GM12864 (cell line): ENCODE measurements at places on chromosomes 6 and 20.

GRCh38 chr6:37667050-37667814 lies 30.5 kb downstream of the MDGA1 start:
- no peak for DNase-seq

DNA sequence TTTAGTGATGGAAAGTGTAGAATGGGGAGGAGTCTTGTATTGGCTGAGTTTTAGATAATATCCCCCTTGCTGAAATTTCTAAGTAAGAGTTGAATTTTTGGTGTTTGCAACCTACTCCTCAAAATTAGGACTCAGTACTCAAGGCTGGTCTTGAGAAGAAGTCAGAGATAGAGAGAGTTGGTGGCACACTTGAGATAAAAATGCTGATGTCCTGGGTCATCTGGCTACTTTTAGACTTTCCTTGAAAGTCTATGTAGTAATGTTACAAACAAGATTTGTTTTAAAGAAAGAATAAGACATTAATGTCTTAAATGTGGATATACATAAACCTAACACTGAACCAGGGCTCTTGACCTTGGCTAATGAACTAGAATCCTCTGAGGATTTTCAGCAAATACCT lies 62.5 kb upstream of the MLIP start:
- no peak for DNase-seq

DNA sequence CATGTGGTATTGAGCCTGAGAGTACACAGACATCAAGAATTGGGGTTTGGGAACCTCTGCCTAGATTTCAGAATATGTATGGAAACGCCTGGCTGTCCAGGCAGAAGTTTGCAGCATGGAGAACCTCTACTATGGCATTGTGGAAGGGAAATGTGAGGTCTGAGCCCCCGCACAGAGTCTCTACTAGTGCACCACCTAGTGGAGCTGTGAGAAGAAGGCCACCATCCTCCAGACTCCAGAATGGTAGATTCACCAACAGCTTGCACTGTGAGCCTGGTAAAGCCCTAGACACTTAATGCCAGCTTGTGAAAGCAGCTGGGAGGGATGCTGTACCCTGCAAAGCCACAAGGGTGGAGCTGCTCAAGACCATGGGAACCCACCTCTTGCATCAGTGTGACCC lies 658.2 kb downstream of the HACE1 start:
- DNase-seq = no peak

- no peak for DNase-seq
These were observed 32.3 kb upstream of the EPB41L1 start for GRCh38 chr20:36121981-36122930.

GRCh38 chr6:167255918-167256553 lies 35.1 kb upstream of the UNC93A start:
- no peak for DNase-seq

DNA sequence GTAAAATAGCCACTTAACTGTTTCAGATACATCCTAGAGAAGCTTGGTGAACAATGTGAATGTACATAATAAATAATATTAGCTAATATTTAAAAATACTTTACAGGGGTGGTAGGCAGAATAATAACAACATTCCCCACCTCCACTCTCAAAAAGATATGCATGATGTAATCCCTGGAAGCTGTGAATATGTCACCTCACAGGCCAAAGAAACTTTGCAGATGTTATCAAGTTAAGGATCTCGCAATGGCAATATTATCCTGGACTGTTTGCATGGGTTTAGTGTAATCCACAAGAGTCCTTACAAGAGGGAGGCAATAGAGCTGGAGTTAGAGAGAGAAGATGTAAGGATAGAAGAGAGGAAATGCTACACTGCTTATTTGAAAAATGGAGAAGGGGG lies 7.0 kb upstream of the PTPRK start:
- DNase-seq = no peak

GRCh38 chr6:154267508-154268106 lies 89.0 kb downstream of the IPCEF1 start:
- DNase-seq = no peak

DNA sequence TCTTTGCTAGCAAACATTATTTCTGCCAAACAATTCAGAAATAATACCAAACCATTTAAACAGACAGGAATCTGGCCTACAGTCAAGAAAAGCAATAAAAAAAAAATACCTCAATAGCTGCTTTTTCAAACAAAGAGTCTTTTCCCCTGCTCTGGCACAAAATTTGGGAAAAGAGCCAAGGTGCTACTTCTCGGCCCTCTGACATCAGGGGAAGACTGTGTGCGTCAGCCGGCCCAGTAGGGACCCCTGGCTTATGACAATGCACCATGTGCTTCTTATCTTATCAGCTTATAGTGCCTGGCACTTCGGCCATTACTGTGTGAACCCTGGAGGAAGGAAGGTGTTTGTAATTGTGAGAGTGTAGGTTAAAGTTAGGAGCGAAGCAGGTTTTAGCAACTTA lies 89.4 kb downstream of the PDE10A start:
- DNase-seq = no peak

DNA sequence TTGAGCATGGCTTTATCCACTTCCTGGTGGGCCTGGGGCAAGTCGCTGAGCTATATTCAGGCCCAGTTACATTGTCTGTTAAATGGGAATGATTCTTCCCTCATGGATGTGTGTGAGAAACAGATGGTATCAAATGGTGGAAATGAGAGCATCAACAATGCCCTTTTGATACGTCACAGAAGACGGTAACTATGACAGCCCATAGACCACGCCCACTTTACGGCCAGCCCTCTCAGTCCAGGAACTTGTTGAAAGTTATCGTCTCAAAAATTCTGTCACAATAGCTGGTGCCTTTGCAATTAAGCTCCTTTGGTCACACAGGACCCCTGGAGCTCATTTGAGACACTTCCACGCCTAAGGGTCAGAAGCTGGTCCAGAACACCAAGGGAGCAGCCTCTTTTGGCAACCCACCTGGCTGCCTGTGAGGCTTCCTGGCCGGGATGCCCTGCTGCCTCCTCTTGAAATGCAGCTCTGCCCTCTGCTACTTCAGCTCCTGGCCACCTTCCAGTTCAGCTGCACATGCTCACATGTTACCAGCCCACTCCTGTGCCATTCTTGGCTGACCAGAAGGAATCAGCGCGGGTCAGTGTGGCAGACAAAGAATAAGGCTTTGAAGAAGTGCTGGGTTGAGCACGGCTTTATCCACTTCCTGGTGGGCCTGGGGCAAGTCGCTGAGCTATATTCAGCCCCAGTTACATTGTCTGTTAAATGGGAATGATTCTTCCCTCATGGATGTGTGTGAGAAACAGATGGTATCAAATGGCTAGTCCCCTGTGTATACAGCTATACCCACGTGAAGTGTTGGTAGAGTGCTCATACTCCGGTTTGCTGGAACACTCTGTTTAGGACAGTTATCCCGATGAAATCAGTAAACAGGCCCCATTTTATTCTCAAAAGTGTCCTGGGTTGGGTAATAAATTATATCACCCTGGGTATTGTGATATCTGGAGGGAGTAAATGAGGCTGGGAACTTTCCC lies 199.2 kb upstream of the SUPT3H start:
- no peak for DNase-seq

- DNase-seq = no peak
These were observed 242.2 kb upstream of the RREB1 start for GRCh38 chr6:6865611-6866010.

DNA sequence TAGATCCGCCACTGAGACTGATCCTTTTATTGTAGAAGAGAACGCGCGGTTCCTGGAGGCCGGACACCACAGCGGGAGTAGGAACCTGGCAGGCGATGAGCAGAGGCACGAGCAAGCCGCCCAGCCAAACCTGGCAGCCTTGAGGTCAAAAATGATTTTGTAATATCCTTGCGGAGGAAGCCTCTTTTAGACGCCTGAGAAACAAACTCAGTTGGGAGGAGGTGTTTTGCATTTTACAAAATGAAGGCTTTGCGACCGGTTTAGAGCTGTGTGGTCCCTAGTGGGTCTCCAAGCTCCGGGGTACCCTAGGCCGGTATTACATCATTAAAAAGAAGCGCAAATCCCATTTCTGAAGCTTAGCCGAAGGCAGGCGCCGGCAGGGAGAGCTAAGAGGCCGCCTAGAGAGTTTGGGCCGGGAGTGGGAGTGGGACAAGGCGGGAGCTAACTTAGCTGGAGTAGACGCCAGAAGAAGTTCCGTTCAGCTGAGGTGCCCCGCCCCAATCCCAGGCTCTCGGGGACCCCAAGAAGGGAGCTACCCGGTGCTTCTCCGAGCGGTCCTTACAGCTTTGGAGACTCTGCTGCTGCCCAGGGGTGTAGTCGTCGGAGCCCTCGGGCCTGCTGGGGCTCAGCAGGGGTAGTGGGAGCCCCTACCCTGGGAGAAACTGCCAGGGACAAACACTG lies 1.9 kb upstream of the TBX18 start:
- no peak for DNase-seq

DNA sequence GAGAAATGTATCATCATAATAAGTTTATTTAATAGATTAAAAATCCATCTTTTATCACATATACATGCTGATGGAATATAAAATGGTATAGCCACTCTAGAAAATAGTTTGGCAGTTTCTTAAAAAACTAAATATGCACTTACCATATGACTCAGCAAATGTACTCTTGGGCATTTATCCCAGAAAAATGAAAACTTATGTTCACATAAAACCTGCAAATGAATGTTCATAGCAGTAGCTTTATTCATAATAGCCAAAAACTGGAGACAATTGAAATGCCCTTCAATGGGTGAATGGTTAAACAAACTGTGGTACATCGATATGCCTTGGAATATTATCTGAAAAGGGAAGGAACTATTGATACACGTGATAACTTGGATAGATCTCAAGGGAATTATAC lies 6.4 kb upstream of the NCOA7 start:
- no peak for DNase-seq

GRCh38 chr6:31952140-31952805 lies 6.4 kb downstream of the CFB start:
- no peak for DNase-seq

GRCh38 chr6:40312213-40313015 lies 274.8 kb downstream of the LRFN2 start:
- DNase-seq = no peak

- no peak for DNase-seq
These were observed 7.1 kb upstream of the AP5S1 start for GRCh38 chr20:3812975-3813847.

- DNase-seq = no peak
These were observed 1.9 kb downstream of the BAG2 start for GRCh38 chr6:57173886-57174510.

- DNase-seq = no peak
These were observed 18.4 kb downstream of the CTNNBL1 start for GRCh38 chr20:37711994-37712964.

DNA sequence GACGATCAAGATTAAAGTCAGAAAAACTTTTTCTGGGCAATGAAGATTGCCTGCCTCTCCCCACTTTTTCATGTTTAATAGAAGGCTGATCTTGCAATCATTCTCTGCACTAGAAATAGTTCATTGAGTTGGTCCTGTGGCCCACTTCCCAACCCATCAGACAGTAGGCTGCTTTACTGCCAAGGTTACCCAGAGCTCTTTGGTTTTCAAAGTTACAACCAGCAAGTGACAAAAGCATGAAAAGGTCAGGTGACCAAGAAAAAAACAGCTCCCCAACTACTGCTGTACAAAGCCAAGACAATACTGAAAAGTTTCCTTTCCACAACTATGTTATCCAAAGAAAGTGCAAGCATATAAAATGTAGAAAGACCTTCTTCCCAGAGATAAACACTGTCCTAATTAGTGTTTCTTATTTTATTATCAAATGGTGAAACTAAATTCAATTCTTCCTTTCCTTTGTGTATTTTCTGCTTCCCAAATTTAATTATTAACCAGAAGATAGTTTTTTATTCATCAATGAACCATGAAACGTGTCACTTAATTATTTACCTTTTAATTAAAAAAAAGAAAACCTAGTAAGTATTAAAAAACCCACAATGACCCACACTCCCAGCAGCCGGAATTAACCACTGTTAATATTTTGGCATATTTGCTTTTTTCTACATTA lies 16.6 kb downstream of the DNAAF9 start:
- DNase-seq = no peak

- DNase-seq = no peak
These were observed 17.6 kb downstream of the SLC18B1 start for GRCh38 chr6:132780770-132781371.
